ENCODE measurements at places on chromosomes 3 and 15. TPM values are rescaled to one million over a fixed set of nuclear protein-coding genes. Genes with fewer than 3 reads are reported as not detected.

DNA sequence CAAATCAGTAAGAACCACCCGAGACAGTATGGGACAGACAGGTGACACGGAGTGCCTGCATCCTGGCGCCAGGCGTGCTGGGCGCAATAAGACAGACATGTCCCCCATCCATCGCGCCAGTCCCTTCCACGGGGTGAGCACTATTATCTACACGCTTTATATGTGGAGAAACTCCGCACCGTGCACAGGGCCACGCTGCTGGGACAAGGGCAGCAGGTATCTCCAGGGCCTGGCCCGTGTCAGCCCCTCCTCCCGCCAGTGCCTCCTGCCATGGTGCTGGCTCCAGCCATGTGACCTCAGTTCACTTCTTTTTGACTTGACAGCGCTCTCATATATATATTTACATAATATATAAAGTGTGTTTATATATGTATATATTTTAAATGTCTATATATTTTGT is 42.6 kb downstream of the TNK2 start:
- DNase-seq = no peak

DNA sequence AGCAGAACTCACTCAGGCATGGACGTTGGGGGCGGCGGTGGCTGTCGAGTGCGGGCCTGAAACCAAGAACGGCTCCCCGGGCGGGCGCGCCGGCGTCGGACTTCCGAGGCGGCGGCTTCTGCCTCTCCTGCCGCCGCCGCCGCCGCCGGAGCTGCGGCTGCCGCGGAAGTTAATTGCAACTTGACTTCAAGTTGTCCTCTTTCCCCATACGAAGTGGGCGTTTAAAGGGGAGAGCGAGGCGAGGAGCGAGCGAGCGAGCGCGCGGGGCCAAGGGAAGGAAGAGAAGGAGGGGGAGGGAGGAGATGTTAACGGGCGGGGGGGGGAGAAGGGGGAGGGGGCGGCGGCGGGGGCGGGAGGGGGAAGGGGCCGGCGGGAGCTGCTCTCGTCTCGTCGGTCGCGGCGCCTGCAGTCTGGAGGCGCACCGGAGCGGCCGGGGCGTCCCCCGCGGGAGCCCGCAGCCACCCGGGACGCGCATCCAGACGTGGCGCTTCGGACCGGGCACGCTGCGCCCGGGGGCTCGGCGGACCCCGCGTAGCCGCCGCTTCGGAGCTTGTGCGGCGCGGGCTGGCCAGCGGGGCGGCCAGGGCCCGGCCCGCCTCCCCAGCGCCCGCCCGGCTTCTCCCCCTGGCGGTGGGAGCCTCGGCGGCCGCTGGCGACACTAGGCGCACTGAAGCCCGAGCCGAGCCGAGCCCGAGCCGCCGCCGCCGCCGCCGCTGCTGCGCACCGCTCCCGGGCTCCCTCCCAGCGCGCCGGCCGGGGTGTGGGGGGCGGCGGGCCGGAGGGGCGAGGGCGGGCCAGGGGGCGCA is 19.7 kb upstream of the SATB1 start:
- DNase-seq = peak; percentile 40

DNA sequence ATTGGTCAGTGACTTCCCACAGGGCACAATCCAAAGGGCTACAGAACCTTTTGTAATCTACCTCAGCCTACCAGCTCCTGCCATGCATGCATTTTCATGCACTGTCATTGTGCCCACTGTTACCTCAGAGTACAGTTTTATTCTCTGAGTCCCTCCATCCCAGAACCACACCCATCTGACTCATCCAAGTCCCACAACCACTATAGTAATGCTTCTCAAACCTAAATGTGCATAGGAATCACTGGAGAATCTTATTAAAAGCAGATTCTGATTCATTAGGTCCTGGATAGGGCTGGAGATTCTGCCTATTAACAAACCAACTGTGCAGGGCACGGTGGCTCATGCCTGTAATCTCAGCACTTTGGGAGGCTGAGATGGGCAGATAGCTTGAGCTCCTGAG is 3.7 kb upstream of the B3GALNT1 start:
- DNase-seq = no peak

DNA sequence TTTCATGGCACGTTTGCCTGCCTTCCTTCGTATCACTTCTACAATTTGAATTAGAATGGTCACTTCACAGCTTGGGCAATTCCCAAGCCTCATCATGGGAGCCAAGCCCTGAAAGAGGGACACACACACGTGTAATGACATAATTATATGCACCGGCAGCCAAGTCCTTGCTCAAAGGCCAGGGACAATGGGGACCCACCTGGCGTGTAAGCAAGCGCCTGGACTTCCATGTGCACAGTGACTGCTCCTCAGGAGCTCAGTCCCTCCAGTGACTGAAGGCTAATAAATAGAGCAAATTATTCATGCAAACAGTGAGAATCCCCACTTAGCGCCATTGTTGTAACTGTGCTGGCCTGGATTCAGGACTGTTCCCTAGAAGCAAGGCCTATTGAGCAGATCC is 115.1 kb downstream of the DNAJB8 start:
- no peak for DNase-seq

DNA sequence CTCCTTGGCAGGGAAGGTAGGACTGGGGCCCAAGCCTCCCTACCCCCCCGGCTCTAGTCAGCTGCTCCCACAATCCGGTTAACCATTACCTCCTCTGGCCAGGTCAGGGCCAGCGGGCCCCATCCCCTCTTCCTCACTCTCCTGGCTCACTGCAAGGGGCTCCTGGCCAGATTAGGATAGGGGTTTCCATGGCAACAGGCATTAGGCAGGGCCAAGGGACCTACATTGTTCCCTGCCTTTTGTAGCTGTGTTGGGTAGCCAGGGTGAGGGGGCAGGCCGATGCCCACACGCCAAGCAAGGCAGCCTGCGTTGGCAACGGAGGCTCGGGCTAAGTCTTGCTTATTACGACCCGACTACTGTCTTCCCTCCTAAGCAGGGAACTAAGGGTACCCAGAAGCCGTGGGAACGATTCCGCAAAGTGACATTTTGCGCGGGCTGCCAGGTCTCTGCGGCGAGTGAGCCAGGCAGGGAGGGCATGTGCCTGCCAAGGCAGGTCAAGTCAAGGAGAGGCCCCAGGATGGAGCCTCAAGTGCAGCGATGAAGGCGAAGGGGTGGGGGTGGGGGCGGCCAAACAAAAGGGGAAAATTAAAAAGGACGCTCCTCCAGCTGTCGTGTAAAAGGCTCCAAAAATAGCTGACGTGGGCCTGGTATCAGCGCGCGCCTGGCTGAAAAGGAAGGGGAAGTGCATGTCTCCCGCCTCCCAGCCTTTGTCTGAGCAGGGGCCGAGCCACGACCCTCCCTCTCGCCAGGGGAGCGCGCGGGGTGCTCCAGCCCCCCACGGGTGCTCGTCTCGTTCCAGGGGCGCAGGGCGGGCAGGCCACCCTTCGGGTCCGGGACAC is 919 bp downstream of the IDH2 start:
- DNase-seq = no peak

GRCh38 chr3:4351164-4351855 is 48.1 kb downstream of the SETMAR start:
- DNase-seq = peak; percentile 36

GRCh38 chr15:71296315-71296679 is 181.0 kb downstream of the THSD4 start:
- DNase-seq = no peak

- peak; percentile 49 for DNase-seq
Observed at GRCh38 chr15:79989682-79990081, 18.7 kb upstream of the BCL2A1 start.

DNA sequence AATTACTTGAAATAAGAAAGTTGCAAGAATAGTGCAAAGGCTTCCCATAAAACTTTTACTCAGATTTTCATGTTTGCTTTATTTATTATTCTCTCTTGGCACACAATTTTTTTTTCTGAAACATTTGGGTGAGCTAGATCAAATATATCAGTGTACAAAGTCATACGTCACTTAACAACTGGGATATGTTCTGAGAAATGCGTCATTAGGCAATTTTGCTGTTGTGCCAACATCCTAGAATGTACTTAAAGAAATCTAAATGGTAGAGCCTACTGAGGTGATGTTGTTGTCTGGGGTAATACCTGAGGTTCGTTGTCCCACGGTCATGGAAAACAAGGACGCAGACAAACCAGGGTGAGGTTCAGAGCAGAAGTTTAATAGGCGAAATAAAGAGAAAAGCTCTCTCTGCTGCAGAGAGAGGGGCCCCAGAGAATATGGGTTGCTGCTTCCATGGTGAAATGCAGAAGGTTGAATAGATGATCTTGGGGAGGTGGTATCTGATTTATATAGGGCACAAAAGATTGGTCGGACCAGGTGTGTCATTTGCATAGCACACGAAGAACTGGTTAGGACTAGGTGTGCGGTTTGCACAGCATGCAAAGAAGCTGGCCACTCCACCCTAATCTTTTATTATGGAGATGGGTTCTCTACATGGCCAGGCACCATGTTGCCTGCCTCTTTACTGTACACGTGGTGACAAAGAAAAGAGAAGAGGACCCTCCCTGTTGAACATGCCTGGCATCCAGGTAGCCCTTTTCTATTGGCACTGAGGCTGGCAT is 8.8 kb upstream of the GRAMD1C start:
- no peak for DNase-seq

DNA sequence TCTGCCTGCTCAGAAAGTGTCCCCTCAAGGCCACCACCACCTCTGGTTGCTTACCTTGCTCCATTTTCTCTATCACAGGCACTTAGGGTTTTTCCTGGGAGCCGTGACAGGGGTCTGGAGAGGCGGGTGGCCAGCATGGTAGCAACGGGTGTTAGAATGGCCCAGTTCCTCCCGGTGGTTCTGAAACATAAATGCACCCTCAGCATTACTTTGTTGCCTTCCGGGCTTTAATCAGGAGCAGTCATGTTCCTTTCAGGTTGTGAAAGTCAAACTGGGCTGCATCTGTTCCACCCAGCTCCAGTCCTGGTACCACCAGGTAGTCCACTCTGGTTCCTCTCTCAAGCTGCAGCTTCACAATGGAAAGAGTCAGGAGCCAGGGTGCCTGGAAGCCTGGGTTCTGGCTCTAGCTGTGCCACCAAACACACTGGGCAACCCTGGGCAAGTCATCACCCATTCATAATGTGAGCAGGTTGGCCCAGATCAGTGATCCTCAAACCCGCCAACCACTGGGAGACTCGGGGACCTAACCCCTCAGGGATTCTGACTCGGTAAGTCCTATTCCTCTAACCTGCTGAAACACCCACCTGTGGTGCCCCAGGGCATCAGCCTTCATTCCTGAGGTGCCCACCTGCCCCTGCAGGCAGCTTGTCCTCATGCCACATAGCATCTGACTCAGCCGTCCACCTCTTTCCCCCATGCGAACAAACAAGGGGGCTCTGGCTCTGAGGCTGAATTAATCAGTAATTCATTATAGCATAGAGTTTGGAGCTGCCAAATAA is 9.3 kb downstream of the BDH1 start:
- no peak for DNase-seq

- no peak for DNase-seq
Observed at GRCh38 chr3:185778094-185778493, 46.7 kb downstream of the IGF2BP2 start.

- DNase-seq = peak; percentile 50
Observed at GRCh38 chr3:11690863-11691766, 47.4 kb upstream of the VGLL4 start.

GRCh38 chr15:96327155-96327741 is 3.3 kb upstream of the NR2F2 start:
- DNase-seq = peak; percentile 93

GRCh38 chr3:160103397-160103796 is 114.8 kb downstream of the IL12A start:
- no peak for DNase-seq

The ABHD2 gene
- total RNA-seq = 62.9 TPM

The CLRN1 gene
- total RNA-seq = not detected

The PCSK6 gene
- total RNA-seq = not detected

The TUSC7 gene
- not detected for total RNA-seq

The ROPN1 gene
- total RNA-seq = not detected

Data from IMR-90 (cell line).